ENCODE measurements at places on chromosomes 5 and 9.

DNA sequence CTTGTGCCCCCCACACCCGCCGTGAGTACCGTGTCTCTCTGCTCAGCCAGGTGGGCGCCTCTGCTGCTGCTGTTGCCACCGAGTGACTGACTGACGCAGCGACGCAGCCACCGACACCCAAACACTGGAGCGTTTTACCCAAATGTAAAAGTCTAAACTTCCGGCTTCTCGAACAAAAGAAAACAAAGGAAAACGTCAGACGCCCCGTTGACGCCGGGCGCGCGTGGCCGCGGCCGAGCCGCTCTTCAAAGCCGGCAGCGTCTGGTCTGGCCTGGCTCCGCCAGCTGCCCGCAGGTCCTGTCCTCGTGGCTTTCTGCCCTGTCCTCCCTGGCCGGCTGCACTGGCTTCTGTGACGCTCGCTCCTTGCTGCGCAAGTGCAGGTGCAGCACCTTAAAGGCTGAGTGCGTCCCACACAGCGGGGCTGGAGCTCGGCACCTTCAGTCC is 41.4 kb upstream of the CLPTM1L start:
- DNase-seq: peak; percentile 60

DNA sequence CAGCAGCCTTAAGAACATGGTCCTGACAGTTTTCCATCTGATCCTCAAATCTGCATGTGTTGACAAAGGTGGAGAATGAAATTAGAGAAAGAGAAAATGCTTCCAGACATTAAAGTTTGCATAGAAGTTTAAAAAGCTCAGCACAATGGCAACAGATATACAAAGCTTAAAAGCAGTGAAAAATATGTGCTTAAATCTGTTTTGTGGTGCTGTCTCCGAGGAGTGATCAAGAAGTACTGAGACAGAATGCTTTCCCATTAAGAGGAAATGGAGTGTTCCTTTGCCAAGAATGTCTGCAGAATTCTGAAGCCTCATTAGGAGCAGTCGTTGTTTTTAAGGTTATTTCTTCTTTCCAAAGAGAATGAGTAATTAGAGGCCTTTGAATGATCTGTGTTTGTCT is 131.4 kb downstream of the MCTP1 start:
- no peak for DNase-seq

GRCh38 chr5:78903861-78904260 is 81.2 kb downstream of the ARSB start:
- no peak for DNase-seq

DNA sequence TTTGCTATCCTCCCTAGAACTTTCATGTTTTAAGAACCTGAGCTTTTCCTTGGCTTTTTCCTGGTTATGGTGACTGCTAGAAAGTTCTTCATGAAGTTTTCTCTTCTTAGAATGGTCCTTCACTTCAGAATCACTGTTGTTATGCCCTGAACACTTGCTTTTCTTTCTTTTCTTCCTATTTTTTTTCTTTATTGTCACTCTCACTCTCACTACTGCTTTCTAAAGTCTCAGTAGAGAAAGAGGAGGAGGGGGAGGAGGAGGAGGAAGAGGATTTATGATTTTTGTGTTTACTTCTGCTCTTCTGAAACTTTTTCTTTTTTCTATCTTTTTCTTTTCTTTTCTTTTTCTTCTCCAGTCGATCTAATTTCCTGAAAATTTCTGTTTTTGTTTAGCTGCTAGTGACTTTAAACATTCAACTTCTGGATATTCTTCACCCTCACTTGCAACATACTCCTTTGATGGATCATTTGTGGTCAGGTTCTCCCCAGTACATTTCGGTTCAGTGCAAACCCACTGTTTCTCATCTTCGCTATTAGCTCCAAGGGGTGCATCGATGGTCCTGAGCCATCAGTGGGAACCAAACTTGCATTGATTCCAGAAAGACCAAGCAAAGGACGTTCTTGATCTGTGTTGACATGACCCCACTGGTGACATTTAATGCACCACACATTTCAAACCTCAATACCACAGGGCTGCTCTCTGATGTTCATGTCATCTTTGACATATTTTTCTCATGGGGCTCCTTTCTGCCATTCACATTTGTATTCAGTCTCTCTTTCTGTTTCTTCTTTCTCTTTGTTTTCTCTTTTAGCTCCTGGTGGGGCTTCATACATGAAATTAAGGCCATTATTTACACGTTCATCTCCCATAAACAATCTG is 81.6 kb upstream of the HAND1 start:
- DNase-seq: no peak

DNA sequence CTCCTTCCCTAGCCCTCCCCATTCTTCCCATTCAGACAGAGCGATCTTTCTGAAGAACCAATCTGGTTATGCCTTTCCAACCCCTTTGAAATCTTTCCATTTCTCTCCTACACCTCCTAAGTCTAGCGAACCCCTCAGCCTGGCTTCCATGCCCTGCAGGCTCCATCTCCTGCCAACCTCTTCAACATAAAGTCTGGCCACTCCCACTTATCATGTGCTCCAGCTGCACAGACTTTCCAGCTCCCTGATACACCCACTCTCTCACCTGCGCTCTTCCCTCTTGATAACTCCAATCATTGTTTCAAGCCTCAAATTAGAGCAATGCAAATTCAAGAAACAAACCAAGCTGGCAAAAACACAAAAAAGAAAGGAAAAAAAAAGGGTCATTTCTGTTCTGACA is 3.8 kb upstream of the ORM1 start:
- no peak for DNase-seq

DNA sequence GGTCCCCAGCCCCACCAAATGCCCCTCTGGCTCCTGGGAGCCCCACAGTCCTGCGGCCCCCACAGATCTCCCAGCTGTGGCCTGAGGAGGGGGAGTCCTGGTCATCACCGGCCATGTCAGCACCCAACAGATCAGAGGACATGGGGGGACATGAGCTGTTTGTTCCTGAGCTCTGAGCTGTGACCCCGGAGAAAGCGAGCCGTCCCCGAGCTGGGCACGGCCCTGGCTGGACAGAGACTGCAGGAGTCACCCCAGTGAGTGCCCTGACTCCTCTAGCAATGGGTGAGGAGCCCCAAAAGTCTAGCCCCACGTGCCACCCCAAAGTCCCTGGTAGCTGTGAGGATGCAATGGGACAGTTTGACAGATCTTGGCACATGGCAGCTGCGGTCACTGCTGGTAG is 25.7 kb downstream of the CCDC187 start:
- no peak for DNase-seq

GRCh38 chr9:114108016-114108833 is 9.1 kb upstream of the KIF12 start:
- no peak for DNase-seq

DNA sequence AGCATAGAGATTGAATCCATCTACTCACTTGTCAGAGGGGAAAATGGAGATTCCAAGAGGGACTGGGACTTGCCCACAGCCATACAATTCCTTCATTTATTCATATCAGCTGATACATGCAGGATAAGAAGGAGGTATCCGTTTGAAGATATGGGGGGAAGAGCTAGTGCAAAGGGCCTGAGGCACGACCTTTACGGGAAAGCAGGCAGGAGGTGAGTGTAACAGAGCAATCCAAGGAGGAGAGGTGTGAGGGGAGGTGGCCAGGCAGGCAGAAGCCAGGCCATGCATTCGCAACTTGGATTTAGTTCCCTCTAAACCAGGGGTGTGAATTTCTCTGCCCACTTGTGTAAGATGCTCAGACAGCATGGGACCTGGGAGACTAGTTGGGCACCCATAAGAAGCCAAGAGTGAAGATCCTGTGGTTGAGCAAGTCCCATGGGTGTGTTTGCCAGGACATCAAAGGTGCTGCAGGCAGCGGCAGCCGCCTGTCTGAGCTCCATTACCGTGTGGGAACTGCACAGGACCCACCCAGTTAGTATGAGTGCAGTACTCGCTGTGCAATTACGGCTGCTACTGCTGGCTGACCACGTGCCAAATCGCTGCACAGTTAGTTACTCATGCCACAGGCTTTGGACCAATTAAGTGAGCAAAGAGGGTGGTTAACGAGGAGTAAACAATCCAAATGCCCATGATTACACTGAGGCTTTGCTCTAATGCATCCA is 31.4 kb upstream of the FAT2 start:
- no peak for DNase-seq

DNA sequence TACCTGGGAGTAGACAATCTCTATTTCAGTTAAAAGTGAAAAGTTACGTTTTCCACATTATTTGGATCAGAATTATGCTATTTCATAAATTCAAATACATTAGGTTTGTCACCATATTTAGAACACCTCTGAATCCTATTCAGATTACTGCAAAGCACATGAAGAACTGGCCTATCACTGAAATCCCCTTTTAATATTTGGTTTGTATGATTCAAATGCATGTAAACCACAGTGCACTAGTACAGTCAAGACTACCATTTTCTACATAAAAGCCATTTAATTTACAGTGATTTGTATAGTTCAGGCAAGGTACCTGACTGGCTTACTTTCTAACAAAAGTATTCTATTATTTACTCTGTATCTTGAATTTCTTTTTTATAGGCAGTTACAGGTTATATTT is 212.5 kb downstream of the MEF2C start:
- no peak for DNase-seq

GRCh38 chr5:165631235-165631634 is 2125.8 kb downstream of the MAT2B start:
- DNase-seq: no peak

GRCh38 chr9:16453390-16453789 is 417.1 kb downstream of the BNC2 start:
- DNase-seq: no peak

DNA sequence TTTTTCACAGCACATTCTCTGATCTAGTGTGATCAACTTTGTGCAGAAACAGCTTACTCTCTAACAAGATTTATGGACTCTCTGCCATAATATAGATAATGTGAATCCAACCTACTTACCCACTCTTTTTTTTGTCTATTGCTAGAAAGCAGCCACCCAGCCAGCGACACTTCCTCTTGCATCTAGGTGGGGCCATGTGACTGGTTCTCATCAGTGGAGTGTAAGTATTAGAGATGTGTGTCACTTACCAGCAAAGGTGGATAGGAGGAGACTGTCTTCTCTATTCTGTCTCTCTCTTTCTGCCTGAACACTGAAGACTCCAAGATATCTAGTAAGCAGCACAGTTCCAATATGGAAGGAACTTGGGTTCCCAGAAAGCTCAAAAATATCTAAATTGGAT is 174.8 kb downstream of the MCTP1 start:
- DNase-seq: no peak

DNA sequence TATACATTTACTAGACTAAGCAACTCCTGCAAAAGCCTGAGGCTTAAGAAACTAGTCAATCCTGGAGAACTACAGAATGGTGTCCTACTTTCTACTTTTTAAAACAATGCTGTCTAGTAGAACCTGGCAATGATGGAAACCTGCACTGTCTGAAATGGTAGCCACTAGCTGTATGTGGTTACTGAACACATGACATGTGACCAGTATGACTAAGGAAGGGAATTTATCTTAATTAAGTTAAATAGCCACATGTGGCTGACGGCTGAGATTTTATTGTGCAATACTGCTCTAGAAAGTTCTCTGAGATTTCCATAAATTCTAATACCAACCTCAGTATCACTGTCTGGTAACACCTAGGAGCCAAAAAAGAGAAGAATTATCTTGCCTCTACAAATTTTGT is 44.9 kb upstream of the RAPGEF6 start:
- DNase-seq: no peak

DNA sequence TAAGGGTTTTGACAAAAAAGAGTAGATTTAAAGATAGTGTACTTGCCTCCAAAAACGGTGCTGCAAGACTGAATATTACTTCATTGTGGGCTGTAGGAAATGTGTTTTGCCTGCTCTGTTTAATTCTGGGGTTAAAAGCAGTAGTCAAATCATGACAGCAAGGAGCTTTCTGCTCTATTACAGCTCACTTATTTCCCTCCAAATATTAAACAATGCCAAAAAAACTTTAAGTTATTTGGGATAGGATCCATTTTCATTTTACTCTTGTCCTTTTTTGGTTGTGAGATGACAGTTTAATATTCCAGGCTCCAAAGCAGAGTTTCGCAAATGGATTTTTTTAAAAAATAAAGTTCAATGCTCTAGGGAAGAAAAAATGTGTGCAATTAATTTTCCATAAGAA is 340.4 kb upstream of the RGMB start:
- DNase-seq: no peak

DNA sequence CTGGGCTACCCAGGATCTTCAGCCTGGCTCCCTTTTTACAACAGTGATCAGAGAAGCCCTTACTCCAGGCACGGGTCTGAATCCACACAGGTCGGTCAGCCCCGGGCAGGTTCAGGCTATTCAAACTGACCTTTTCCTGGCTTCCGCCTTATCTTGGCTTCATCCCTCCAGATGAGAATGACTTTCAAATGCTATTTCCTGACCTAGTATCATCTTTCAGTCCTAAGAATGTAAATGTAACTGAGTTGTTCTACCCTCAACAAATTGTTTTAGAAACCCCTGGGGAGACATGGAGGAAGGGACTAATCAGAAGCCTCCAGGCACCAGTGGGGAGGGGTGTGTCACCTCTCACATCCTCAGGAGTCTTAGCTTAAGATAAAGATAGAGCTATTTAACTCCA is 213.2 kb downstream of the EPB41L4A start:
- no peak for DNase-seq

DNA sequence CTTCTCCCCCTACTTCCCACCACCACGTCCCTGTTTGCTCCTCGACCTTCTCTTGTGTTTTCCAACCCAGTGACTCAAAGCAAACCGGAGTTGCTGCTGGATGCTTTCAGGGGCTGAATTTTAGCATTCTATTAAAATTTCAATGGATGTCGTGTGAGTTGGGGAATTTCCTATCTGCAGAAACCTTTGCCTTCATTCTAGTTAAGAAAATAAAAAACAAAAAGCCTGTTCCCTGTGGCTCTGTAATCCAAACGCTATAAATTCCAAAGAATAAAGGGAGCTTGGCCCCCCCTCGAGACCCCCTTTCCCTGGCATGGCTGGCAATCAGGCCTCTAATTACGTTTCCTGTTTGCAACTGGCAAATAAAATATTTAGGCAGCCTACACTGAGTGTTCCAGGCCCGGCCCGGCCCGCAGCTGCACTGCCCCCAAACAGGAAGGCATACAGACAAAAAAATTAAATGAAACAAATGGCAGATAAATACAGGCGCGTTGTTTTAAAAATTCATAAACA is 139.4 kb upstream of the PPP1R26 start:
- no peak for DNase-seq

- DNase-seq: no peak
These were observed 460.0 kb downstream of the NTRK2 start for GRCh38 chr9:85129514-85129913.

DNA sequence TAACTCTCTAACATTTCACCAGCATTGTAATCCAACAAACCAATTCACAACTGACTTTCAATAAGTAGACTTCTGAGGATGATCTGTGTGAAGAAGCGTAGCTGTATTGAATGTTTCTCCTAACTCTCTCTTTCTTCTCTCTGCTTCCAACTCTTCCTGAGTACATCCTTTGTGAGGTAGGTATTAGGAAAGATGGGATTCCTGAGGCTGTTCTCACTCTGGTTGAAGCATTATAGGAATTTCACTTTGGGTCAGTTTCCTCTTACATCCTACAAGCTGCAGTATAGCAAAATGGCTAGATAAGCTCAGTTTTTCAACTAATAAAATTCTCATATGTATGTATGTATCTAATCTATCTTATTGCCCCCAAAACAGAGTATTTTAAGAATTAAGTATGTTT is 702.8 kb downstream of the CETN3 start:
- DNase-seq: no peak

All from stimulated activated CD8-positive, alpha-beta memory T cell treated with anti-CD3 and anti-CD28 coated beads, Interleukin-12 subunit alpha, Interleukin-12 subunit beta, amount 100 ng/mL, for 4 hours (primary cell).